Activated T-cell treated with anti-CD3 and anti-CD28 coated beads, Interleukin-2, amount 50 U/mL, for 72 hours (primary cell): ENCODE measurements at places on chromosomes 1 and 21.
A peak's percentile ranks its signal among the peaks of the same experiment; 100 is the strongest.

DNA sequence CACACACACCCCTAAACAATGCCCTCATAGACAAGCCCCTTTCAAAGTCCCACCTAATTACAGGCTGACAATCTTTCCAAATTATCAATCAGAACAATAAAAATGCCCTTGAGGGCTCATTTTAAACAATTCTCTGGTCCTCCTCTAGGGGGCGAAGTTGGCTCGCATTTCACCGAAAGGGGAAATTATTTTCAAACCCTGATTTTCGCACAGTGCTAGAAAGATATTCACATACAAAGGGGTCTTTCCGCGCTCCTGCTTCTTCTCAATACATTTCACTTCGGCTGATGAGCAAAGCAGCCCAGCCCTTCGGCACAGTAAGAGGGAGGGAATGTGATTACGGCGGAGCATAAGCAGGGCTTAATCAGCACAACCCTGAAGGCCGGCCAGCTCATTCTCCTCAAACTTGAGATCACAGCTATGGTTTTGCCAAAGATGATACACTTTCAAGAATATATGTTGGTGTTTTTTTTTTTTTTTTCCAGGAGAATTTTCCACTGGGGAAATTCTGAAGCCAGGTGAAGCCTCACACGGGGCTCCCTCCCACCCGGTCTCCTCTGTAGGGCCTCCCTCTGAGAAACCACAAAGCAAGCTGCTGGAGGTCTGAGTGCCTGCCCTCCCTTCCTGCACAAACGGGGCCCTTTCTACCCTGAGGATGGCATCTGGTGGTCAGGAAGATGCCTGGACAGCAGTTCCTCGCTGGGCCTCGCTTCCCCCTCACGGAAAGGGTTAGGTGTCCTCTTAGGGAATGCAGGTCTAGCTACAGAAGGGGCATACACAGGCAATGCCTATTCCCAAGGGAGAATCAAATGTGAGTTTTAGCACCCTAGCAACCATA, 66.9 kb downstream of the GNG12 start:
- DNase-seq: peak; percentile 44

GRCh38 chr1:108896146-108897145, 19.7 kb downstream of the GPSM2 start:
- DNase-seq: no peak

DNA sequence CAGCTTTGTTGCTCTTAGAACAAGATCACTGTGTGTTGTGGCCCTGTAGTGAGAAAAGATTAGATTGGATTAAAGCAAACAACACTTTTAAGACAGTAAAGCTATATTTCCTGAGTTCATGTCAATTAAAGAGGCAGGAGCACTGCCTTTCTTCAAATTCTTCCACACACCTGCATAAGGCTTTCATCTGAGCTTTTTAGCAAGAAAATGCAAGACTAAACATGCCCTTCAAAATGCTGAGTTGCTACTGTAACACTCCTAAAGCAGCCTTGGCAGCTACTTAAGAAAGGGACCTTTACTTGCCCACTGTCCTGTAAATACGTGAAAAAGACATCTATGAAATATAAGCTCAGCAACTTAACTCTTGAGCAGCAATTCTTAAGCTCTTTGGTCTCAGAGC, 11.8 kb downstream of the DPH5 start:
- DNase-seq: no peak

DNA sequence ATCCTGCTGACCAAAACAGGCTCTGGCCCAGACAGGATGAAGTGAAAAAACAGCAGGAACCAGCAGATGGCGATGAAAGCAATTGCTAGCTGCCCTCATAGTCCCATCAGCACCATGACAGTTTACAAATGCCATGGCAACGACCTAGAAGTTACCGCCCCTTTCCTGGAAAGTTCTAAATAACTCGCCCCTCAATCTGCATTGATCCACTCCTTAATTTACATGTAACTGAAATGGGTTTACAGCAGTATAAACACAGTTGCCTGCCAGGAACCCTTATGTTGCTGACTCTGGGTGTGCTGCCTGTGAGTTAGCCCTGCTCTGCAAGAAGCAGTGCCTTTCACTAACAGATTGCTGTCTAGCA, 65.5 kb upstream of the CR1L start:
- peak; percentile 42 for DNase-seq

DNA sequence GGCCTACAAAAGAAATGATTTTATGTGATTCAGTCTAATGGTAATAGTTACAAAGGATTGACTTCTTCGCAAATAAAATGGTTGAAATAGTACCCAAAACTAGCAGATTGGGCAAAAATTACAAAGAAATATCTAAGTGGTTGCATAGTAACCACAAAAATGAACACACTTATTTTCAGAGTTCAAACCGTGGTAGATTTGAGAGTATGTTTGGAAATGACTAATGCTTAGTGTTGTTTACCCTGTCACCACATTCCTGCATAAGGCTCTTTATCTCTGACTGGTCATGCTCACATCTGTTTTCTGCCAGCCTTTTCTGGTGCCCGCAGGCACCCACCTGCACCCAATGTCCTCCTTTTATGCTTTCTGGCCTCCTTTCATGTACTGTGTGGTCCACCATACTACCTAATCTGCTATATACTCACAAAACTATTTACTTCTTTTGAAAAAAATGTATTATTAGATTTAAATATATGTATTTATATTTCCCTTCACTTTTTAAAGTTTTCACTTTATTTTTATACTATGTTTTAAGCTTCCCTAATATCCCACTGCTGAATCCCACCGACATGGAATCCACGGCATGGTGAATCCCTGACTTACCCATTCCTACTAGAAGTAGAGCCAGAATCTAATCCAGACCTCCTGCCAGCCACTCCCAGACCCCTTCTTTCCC, 30.3 kb downstream of the PTPRC start:
- DNase-seq: peak; percentile 60

DNA sequence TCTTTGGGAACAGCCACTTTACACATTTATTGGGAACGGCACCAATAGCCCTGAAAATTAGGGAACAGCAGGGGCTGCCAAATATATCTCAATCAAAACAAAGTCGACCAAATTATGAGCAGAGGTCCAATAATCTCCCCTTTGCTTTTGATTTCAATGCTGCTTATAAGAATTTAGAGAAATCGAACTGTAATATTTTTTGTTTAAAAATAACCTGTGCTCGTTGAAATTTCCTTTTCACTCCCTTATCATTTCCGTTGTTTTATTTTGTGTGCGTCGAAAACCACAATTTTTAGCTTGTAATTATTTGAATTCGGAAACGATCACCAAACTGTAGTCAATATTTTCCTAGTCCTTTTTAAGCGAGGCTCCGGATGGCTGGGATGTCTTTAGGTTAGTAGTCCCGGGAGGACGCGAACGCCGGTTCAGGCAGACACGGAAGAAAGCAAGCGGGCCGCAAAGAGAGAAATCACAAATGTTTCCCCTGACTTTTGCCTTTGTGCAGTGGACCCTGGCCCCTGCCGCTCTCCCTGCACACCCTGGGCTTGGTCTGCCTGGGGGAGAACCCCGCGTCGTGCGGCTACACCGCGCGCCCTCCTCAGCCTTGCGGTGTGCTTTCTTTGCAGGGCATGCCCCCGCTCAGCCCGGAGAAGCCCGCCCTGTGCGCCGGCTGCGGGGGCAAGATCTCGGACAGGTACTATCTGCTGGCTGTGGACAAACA, 2.3 kb downstream of the LHX9 start:
- no peak for DNase-seq

- DNase-seq: no peak
These were observed 40.1 kb upstream of the LIN9 start for GRCh38 chr1:226349081-226349480.

DNA sequence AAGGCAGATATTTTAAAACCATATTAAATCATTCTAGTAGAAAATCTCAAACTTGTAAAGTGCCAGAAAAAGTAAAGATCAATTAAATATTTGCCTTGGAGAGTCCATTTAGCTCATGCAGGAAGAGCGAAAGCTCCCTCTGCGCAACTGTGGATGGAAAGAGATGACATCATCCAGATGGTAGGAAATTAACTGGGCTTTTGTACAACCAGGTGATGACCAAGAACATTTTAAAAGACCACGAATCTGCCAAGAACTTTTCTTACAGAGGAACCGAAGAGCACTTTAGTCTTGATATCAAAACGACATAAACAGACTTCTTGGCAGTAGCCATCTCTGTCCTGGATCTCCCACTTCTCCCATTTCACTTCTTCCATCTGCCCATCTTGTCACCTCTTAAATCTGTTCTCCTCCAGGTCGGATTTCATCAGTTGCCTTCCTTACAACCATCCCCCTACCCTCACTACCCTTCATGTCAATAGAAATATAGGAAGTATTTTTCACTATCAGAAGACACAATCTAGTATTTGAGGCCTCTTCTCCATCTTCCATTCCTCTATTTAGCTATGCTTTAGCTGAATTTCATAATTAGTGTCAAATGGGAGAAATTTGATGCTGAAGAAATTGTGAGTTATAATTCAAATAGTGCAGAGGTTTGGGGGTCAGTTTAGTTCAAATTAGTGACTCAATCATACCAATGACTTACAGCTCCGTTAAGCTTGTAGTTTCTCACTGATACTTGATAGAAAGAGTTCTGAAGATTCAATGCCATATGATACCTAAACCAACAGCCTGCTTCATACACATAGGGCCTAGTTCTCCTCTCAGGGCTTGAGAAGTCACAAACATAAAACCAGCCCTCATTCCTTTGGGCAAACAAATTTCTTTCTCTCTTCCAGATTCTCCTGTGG, 22.0 kb upstream of the DNASE2B start:
- no peak for DNase-seq

GRCh38 chr21:44773291-44773932, 28.2 kb downstream of the UBE2G2 start:
- DNase-seq: no peak

- DNase-seq: no peak
These were observed 158.0 kb upstream of the PROX1 start for GRCh38 chr1:213829780-213830179.

GRCh38 chr1:227900571-227901051, 47.1 kb downstream of the WNT9A start:
- no peak for DNase-seq

DNA sequence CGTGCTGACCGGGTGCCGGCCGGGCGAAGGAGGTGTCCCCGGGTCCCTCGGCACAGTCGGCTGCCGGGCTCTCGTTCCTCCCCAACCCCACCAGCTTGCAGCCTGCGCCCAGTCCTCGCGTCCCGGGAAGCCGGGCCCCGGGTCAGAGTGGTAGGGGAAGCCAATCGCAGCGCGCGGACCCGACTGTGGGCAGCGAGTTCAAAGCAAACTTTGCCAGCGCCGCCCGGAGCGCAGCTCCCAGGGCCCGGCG, 328 bp downstream of the MYCL start:
- no peak for DNase-seq

- DNase-seq: no peak
These were observed 3.9 kb downstream of the KRTAP19-8 start for GRCh38 chr21:31034378-31034777.

GRCh38 chr1:225657462-225657989, 4.6 kb upstream of the ENAH start:
- DNase-seq: no peak

- DNase-seq: no peak
These were observed 12.2 kb downstream of the ZNF697 start for GRCh38 chr1:119635811-119636390.

DNA sequence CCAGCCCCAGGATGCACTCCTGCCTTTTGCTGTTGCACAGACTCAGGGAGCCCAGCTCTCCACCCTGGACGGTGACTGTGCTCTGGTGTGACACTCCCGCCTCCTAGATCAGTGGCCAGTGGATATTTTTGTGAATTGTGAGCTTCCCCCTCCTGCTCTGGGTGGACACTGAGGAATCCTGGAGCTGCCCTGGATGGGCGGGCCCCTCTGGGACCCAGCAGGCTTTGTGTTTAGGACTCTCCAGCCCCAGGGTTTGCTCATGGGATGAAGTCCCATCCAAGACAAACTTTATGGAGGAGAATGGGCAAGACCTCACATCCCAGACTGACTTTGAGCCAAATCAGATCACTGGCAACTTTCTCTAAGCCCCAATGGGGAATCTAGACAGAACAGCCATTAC, 16.1 kb downstream of the SLC6A9 start:
- no peak for DNase-seq

DNA sequence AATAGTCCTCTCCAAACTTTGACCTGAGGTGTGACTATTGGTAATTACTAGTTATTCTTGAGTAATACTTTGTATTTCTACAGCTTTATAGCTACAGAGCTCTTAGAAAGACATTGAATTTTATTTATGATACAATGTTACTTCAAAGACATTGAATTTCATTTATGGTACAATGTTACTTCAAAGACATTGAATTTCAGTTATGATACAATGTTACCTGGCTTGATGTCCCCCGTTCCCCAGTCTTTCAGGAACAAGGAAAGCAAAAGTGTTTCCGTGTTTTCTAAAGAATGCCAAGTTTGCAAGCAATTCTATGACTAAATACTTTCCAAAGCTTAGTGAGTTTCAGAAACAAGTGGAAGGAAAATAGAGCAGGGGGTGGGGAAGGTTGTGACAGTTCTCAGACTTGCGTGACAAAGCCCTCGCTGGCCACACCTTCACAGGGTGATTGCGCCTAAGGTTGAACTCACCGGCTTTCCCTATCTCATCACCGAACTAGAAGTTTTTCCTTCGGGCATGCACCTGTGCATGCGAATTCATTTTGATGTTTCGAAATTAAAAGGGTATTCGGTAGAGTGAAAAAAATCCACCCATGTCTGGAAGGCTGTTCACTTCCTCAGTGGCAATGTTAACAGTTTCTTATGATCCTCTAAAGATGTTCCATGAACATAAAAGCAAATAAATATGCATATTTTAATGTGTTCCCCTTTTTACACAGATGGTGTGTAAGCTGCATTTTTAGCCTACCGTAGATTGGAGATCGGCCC, 909 bp upstream of the PAXBP1 start:
- DNase-seq: peak; percentile 82

GRCh38 chr21:46391773-46392172, 66.9 kb upstream of the DIP2A start:
- DNase-seq: no peak

GRCh38 chr21:32064281-32064910, 191.6 kb downstream of the HUNK start:
- no peak for DNase-seq

GRCh38 chr1:13733711-13734110, 33.7 kb downstream of the PRDM2 start:
- no peak for DNase-seq

- no peak for DNase-seq
These were observed 18.0 kb downstream of the SLC2A7 start for GRCh38 chr1:9008236-9008635.

DNA sequence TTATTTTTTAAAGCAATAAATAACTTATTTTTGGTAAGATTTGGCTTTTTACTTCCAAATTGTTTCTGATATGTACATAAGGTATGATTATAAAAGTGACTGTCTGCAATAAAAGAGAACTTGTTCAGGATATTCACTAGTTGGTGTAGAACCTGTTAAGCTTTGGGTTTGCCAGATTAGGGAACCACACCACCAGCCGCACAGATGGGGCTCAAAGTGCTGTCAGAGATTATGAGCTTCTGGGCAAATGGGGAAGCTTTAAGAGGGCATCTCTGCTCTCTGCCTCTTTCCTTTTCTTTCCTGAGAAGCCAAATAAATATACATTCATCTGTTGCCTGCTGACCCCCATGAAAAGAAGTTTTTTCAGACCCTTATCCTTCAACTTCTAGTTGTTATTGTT, 25.4 kb downstream of the IVNS1ABP start:
- DNase-seq: no peak
